ENCODE measurements at places on chromosomes 13 and 19. TPM values are rescaled to one million over a fixed set of nuclear protein-coding genes. Genes with fewer than 3 reads are reported as not detected.

The ELAVL3 gene
- total RNA-seq, result not detected

The ICAM5 gene
- total RNA-seq, result 89.5 TPM

The MIPEP gene
- 17.4 TPM for total RNA-seq

GRCh38 chr13:99027661-99028425, 50.0 kb upstream of the DOCK9 start:
- DNase-seq, result no peak

DNA sequence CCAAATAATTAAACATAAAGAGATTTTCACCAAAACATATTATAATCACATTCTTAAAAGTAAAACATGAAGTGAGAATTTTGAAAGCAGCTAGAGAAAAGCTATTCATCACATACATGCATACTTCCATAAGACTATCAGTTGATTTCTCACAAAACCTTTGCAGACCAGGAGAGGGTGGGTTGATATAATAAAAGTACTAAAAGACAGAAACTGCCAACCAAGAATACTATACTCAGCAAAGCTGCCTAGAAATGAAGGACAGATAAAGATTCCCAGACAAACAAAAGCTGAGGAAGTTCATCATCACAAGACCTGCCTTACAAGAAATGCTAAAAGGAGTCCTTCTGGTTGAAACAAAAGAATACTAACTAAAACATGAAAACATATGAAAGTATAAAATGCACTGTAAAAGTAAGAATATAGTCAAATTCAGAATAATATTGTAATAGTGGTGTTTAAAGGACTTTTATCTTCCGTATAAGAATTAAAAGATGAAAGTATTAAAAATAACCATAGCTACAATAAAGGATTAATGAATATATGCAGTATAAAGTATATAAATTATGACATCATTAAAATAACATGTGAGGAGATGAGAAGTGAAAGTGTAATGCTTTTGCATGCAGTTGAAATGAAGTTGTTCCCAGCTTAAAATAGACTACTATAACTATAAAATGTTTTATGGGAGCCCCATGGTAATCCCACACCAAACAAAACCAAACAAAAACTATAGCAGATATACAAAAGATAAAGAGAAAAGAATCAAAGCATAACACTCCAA, 76.2 kb downstream of the RXFP2 start:
- DNase-seq, result no peak

DNA sequence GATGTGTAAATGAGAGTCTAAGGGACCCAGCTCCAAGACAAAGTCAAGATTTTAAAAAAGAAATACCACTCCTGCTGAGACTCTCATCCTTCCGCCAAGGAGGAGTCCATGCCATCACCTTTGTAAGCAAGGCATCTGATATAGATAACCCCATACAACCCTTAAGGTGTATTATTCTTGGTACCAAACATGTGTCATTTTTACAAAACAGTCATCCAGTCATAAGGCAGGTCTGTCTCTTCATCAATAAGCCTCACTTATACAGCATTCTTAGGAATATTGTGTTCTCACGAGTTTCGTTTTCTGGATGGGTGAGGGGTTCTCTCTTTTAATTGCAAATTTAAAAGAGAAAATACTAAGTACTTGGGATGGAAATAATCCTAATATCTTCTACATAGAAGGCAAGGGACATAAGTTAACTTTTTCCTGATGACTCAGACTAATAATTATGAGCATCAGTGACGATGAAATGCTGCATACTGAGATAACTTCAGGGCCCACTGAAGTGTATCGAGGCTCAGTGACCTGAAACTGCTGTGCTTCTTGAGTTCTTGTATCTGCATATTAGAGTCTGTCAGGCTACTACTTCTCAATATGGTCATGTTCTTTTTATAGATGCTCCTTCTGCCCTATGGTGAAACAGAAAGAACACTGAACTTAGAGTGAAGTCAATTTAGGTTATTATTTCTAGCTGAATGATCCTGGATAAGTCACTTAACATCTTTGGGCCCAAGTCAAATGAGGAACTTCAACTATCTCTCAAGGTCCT, 166.6 kb downstream of the KLF12 start:
- no peak for DNase-seq

GRCh38 chr19:49455773-49456172, 2.7 kb downstream of the ALDH16A1 start:
- DNase-seq, result no peak

GRCh38 chr19:34230820-34231219, 23.5 kb upstream of the GARRE1 start:
- DNase-seq, result no peak

GRCh38 chr19:2811735-2812413, 7.8 kb upstream of the ZNF554 start:
- no peak for DNase-seq

Measured in K562 (cell line).